ENCODE measurements at places on chromosomes 16 and 17.

- DNase-seq = peak; percentile 57
Measured at GRCh38 chr16:66751303-66751991, at the start of gene DYNC1LI2. Gene DYNC1LI2 (minus strand): TSS chr16:66751609. CDS start chr16:66751591, 18 bp downstream.

DNA sequence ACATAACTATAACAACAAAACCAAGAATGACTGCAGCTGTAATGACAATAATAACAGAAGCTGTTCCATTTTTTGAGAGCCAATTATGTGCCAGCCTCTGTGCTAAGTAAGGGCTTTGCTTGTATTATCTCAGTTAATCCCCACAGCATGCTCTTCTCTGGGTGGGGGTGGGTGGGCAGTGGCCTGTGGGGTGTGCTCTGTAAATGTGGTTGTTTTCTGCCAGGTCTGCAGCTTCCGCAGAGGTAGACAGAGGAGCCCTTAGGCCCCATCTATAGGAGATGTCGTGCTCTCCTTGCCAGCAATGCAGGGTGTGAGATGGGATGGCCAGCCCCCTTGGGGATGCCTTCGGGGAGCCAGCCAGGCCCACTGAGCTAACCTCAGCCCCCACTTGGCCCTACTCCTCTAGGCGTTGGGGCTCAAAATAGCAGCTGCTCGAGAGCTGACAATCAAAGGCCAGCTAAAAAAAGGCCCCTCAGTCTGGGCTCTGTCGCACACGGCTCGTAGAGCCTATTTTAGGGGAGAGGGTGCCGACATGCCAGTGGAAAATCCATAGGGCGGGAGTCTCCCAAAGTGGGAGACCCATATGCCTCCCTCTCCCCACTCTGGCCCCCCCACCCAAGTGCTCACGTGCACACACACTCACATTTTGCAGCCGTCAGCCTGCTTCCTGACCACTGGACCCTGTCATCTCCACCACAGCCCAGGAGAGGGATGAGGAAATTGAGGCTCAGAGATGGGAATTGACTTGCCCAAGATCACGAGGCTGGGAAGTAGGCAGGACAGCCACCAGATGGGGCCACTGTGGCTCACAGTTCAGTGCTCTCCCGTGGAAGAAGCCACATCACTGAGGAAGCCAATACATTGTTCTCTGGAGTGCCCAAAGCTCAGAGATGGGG is 15.8 kb downstream of the CDH16 start:
- DNase-seq = no peak

- no peak for DNase-seq
Measured at GRCh38 chr17:77677211-77677610, 281.3 kb upstream of the TNRC6C start.

DNA sequence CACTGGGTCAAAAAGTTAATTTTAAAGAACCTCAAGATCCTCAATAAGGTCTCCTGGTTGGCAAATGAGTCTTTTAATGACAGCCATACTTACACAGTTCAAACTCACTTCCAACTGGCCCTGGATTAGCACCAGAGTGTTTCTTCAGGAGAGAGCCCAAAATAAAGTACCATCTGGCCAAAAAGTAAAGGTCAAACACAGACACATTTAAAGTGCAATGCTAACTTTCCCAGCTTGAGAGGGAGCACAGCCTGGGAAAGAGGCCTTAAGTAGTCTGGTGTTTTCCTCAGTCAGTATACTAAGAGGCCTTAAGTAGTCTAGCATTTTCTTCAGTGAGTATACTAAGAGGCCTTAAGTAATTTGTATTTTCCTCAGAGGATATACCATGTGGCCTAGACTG is 46.6 kb upstream of the ERN1 start:
- no peak for DNase-seq

- DNase-seq = no peak
Measured at GRCh38 chr17:1518410-1518809, 2.0 kb upstream of the INPP5K start.

DNA sequence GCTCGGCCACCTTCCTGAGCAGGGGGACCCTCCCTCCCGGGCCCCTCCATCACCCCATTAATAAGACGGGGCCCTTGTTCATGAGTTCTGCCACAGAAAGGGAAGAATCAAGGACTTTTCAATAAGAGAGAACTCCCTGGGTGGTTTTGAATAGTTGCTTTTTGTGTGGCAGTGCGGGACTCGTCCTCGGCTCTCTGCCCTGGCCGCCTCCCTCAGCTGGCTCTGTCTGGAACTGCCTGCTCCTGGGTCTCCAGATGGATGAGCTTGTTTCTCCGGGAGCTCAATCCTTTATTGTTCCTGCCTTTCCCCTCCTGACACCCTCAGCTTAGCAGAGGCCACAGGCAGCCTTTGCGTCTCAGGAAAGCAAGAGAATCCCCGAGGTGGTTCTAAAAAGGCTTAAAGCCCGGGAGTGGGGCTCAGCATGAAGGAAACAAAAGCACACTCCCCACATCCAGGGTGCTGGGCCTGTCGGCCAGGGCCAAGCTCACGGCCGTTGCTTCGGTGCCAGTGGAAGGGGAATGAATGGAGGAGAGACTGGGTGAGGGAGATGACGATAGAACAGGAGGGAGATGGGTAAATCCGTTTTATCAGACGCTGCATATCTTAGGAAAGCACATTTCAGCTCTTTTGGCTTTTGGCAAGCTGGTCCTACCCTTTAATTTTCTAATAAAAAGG is 60.2 kb downstream of the RAI1 start:
- no peak for DNase-seq

GRCh38 chr17:1422885-1423284 is 22.9 kb upstream of the YWHAE start:
- no peak for DNase-seq

DNA sequence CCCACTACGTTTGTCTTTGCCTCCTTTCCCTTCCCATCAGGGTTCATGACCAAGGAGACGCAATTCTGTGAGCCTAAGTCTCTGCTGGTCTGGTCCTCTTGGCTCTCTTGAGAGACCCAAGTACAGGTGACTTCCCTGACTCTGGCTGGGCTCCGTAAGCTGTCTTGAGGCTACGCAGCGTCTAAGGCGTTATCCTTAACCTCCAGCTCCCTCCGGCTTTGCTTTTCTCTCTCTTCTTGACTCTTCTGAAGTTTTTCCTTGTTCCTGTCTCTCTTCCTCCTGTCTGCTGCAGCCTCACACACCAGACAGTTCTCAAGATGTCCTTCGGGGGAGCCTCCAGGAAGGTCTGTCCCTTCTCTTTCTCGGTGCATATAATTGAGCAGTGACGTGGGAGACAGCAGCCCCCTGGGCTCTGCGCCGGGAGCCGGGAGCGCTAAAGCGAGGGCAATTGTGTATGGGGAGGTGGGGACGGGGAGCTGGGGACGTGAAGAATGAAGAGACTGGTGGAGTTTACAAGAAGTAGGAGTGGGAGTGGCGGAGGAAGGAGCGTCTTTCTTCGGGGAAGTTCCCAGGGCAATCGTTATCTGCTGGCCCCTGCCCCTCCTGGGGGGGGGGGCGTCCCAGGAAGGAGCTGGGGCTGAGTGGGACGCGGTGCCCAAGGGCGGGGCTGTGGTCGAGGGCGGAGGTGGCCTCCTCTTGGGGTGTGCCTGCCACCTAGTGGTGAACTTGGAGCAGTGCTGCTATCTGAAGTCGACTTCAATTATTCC is 6.9 kb upstream of the PIRT start:
- DNase-seq = peak; percentile 25

DNA sequence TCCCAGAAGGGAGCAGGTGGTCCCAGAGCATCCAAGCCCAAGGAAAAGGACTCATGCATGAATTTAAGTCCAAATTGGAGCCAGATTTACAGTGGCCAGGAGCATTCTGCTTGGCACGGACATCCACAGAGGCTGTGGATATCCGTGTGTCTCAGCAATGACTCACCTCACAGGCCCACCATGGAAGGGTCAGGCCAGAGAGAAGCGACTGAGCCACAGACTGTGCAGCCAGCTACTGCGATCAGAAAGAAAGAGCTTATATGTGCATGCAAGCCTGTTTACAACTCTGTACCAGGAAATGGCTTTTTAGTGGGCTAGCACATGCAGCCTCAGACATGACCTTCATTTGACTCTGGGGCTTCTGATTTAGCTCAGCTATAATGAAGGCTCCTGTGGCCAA is 231.0 kb downstream of the C16orf95 start:
- DNase-seq = no peak

- no peak for DNase-seq
Measured at GRCh38 chr17:48478224-48479013, 48.4 kb upstream of the SKAP1 start.

DNA sequence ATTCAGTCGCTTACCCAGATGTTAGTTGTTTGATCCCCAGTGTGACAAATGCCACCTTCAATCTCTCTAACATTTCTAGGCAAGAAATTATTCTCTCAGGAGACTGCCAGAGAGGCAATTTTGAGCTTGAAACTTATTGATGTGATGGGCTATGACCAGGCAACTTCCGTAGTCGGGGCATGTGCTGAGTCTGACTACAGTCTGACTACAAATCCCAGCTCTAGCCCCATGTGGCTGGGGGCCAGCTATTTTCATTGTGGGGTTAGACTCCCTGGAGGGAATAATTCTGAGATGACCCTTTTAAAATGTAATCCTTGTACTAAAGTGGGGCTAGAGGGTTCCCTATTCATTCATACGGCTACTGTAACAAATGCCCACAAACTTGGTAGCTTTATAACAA is 65.9 kb downstream of the RBFOX1 start:
- DNase-seq = no peak

DNA sequence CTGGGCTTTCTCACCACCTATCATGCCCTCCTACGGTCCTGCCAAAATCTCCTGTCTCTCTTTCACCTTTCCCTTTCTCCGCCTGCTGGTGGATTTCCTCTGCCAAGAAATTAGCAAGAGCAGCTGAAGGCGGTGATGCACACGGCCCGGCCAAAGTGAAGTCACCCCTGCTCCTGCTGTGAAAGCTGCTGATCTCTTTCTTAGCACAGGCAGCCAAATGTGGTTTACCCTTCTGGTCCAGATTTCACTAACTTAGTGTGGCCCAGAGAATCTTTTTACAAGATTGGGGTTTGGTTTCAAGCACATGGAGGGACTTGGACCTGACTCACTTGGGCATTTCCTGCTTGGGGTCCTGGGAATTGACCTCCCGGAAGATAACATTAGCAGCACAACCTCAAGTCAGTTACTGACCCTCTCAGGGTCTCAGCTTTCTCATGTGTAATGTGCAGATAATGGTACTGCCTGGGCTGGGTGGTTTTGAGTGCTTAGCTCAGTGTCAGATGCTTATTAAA is 155.7 kb downstream of the SOCS1 start:
- DNase-seq = no peak

DNA sequence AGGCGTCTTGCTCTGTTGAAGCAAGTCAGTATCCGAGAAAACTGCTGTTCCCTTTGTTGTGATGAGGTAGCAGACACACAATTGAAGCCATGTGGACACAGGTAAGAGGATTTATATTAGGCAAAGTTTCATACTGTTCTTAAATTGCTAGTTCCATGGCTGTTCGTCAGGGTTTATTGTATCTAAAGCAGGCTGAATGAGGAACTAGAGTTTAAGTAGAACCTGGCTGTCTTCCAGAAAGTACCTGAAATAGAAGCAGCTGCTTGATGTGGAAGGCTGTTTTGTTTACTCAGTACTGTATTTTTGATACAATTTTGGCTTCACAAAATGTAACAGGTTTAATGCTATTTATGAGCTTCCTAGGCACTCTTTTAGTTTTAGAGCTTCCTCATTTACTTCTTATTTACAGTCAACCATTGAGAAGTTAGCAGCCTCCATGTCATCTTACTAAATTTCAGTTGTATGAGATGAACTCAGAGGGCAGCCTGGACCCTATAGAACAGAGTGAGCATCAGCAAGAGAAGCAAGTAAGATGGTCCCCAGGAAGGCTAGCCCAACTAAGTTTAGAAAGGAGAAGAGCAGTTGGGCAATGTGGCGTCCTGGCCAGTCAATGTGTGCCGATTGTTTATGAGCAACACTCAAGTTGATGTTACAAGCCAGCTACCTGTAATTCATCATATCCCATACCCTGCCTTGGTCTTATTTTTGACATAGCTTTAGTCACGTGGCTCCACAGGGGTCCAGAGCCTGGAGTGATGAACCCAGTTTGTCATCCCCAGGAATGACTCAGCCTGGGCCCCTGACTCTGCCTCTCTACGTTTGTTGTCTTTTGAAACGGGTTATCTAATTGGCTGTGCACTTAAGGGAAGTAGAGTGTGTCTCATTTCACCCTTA is 9.7 kb upstream of the ARL2BP start:
- DNase-seq = no peak

DNA sequence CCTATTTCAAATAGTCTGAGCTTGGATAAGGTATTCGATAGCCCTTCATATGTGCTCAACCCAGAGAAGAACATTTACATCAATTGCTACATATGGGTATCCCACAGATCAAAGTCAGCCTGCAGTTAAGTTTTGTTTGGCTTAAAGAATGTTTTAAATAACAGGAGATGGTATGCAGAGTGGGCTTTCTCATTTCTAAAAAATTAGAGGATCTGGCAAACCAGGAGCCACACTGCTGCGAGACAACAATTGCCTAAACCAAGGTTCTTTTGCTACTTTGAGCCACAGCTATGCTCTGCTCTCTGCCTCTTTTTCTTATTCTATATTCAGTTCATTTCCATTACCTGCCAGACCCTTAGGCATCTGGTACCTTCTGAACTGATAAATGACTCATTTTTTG is 30.2 kb upstream of the ARHGAP44 start:
- no peak for DNase-seq

GRCh38 chr17:41678411-41678906 is 10.2 kb upstream of the EIF1 start:
- no peak for DNase-seq

DNA sequence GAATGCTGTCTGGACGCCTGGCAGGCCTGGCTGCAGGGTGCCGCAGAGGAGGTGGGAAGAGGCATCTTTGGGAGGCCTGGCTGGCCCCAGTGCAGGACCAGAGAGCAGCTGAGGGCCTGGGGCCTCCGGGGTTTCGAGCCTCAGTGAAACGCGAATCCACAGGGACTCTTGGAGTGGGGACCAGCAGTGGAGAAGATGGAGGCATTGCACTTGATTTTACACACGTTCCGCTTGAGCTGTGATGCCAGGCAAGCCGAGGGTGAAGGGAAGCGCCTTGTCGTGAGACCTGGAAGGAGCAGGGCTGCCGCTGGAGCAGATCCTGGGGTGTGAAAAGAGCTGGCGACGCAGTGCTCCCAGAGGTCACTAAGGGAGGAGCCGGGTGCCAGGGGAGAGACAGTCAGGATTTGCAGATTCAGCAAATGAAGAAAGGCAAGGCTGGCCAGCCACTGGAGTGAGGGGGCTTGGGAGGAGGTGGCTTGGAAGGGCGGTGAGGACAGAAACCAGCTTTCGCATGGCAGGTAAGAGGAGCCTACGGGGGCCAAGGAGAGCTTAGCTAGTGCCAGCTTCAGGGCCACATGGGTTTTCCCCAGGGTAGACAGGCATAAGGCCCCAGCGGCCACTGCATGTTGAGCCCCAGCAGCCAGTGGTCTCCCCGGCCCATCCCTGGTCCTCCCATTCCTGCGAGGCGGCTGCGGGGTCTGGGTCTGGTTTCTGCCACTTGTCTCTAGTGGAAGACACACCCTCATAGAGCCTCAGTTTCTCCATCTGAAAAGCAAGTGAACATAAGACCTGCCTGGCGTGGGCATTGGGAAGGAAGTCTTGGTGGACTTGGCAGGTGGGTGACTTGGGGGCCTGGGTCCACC is 175.2 kb upstream of the CHMP6 start:
- no peak for DNase-seq

Data from stimulated activated CD8-positive, alpha-beta memory T cell treated with anti-CD3 and anti-CD28 coated beads, Interleukin-2, amount 100 ng/mL, for 1 hour (primary cell).